Left ventricle myocardium superior (tissue), 1 donor: ENCODE measurements at places on chromosomes 2 and 18. TPM values are rescaled to one million over a fixed set of nuclear protein-coding genes. Genes with fewer than 3 reads are reported as not detected.

- no peak for DNase-seq
Observed at GRCh38 chr2:192000196-192000980, 153.5 kb upstream of the CAVIN2 start.

DNA sequence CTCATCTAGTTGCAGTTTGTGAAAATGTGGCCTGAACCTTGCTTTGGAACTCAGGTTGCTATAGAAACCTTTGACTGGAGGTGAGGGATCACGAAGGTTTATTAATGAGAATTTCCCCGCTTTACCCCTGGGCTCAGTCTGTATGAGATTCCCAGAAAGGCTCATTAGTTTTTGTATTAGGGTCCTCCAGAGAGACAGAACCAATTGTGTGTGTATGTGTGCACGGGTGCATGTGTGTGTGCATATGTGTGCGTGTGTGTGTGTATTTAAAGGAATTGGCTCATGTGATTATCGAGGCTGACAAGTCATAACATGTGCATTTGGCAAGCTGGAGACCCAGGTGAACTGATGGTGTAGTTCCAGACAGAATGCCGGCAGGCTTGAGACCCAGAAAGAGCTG is 113.8 kb upstream of the DLX2 start:
- no peak for DNase-seq

- no peak for DNase-seq
Observed at GRCh38 chr2:158948964-158949699, 19.3 kb upstream of the TANC1 start.

- no peak for DNase-seq
Observed at GRCh38 chr2:119760237-119760955, 674 bp downstream of the PTPN4 start.

- DNase-seq = no peak
Observed at GRCh38 chr2:165699946-165700345, 94.1 kb downstream of the GALNT3 start.

- no peak for DNase-seq
Observed at GRCh38 chr18:58645398-58645797, 16.5 kb upstream of the ALPK2 start.

DNA sequence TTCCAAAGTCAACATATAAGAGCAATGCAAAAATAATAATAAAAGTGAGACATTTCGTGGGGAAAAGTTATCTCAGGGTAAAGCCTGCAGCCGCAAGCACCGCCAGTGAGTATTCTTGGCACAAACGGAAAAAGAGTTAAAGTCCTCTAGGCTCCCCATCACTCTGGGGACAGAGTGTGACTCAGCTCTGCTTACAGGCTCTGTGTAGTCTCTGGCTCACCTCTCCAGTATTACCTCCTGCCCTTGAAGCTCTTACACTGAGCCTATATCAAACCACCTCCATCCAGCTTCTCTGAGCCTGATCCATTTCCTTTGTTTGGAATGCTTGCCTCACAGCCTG is 55.5 kb downstream of the MTHFD2 start:
- DNase-seq = no peak

DNA sequence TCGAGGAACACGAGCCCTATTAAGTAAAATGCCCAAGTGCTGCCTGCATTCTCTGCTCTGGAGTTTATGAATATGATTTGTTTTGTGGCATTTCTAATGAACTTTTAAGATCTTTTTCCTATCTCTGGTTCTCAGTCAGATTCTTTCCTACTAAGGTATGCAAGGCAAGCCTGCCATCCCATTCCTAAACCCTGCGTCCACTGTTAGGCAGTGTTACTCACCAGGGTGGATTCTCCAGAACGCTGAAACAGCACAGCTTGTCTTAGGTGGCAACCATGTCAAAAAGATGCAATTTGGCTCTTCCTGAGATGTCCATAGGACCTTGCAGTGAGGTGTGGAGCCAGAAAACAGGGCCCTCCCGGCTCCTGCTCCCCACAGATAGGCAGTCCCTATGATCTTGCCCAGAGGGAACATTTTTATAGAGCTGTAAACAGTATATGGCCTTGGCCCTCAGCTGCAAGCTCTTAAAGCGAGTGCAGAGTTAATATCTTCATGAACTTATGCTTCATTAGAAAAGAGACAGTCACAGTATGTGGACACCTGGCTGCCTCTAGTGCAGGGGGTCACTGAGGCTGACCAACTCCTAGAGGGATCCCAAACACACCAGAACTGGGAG is 84.4 kb downstream of the TPGS2 start:
- no peak for DNase-seq

GRCh38 chr2:1742301-1742680 is 2.0 kb downstream of the PXDN start:
- DNase-seq = no peak

GRCh38 chr2:27303093-27304025 is 4.9 kb downstream of the UCN start:
- DNase-seq = no peak

DNA sequence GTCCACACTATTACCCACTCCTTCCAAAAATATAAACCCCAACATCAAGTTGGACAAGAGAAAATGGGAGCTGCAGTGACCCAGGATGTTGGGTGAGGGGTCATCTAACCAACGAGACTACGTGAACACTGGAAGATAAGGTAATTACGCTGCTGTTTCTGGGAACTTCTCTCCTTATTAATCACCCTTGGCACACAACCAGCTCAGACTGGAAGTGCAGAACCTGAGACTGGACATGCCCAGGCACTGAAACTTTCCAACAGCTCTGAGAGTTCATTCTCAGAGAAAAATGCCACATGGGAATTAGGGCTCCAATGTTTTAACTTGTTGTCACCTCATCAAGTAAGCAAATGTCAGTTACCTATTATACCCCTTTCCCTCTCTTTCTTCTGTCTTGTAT is 135.3 kb downstream of the CCDC148 start:
- no peak for DNase-seq

- DNase-seq = no peak
Observed at GRCh38 chr2:241559323-241560161, 997 bp downstream of the BOK start.

DNA sequence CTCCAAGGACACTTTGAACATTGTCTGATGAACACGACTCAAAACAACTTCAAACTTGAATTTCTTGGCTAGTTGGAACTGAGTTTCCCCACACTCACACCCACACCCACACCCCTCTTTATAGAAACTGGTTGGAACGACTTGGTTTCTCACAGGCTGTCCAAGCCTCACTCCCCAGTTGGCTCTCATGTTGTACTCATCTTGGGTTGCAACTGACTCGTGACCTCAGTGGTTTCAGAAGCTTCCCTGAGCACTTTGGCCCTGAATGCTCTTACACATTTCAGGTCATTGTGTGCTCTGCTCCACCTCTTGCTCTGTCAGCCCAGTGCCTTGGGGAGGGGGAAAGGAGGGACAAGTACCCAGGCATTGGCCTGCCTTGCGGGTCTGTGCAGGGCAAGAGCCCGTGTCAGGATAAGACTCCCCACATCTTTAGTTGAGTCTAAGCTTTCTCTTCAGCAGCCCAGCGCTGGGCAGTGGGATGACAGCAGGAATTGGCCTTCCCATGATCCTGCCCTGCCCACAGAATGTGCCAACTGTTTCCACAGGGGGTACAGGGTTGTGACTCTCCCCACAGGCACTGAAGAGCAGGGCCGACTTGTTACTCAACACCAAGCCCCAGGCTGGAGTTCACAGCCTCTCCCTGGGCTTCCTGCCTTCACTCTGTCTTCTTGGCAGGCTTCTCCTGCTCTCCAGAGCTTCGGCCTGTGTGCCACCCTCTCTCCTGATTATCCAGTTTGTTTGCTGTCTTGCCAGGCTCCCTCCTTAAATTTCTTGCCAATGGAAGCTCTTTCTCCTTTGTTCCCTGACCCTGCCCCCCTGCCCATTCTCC is 104.6 kb downstream of the RTN4 start:
- peak; percentile 54 for DNase-seq

GRCh38 chr2:179460181-179460929 is 195.7 kb upstream of the SESTD1 start:
- no peak for DNase-seq

- no peak for DNase-seq
Observed at GRCh38 chr2:70645733-70646419, 92.2 kb upstream of the TGFA start.

DNA sequence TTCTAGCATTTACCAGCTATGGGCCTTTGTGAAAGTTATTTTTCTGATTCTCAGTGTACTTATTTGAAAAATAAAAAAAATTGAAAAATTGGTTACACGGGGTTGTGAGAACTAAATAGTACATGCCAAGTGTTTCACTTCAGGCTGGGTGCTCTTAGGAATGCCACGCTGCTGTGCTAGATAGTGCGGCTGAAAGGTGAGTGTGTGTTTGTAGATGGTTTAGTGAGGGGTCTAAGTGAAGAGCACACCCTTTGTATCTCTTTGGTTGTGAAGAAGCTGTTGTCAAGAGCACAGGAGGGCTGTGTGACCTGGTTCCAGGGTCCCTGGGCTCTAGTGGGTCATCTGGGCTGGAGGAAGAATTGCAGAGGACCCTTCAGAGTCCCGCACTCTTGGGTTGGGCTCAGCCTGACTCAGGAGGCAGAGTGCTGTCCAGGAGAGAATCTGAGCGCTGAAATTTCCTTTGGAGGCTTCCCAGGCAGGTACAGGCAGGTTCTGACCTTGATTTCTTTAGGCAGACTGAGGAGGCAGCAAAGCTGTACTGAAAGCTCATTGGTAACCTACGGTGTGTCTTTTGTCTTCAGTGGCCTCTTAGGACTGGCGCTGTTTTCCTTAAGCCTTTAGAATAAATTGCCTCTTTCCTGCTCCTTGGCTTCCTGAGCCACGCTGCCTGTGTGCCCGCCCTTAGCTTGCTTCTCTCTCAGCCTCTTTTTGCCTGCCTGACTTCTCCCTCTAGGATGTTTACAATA is 44.4 kb downstream of the MAP4K4 start:
- DNase-seq = no peak

- no peak for DNase-seq
Observed at GRCh38 chr2:238875101-238875470, 27.2 kb downstream of the TWIST2 start.

- no peak for DNase-seq
Observed at GRCh38 chr2:37300578-37300977, 24.1 kb downstream of the PRKD3 start.

GRCh38 chr18:63511285-63511684 is 30.9 kb upstream of the SERPINB12 start:
- no peak for DNase-seq

CIB4 gene
- total RNA-seq = not detected

ALKAL2 gene
- 1.3 TPM for total RNA-seq

SCG2 gene
- total RNA-seq = not detected

GALR1 gene
- total RNA-seq = not detected

SAG gene
- not detected for total RNA-seq

CELF4 gene
- 0.52 TPM for total RNA-seq
